Cardiac muscle cell (in vitro differentiated cells and primary cell): ENCODE measurements at places on chromosomes 3 and 15.
A peak's percentile ranks its signal among the peaks of the same experiment; 100 is the strongest.

GRCh38 chr15:71810256-71811035, at the start of gene NR2E3:
NR2E3 (plus strand) TSS chr15:71810554; CDS start chr15:71810744, 190 bp downstream.
- DNase-seq: no peak

- DNase-seq: peak; percentile 85
Observed at GRCh38 chr15:57327985-57328471, 48.3 kb upstream of the CGNL1 start.

GRCh38 chr3:42505849-42506410, 3.5 kb downstream of the VIPR1 start:
- DNase-seq: no peak

DNA sequence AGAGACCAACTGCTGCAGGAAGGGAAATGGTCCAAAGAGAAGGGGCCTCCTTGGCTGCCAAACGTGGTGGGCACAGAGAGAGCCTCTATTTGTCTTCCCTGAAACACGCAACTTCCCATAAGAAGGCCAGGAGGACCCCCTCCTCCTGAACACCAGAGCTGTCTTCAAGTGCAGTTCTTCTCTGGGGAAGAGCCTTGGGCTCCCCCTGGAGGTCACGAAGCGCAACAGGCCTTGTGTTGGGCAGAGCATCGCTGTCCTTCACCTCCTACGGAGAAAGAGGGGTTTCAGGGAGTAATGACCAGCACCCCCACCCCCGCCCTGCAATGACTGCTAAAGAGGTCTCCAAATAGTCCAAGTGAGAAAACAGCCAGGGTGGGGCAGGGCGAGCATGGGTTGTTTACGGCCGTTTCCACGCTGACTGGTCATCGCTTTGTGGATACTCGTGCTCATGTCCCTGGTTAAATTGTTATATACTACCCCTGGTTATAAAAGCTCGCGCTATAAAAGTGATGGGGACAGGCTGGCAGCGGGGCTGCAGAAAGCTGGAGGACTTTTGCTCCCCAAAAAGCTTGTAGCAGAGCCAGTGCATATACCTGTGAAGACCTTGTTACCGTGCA, 397.5 kb upstream of the ATP10A start:
- peak; percentile 55 for DNase-seq

DNA sequence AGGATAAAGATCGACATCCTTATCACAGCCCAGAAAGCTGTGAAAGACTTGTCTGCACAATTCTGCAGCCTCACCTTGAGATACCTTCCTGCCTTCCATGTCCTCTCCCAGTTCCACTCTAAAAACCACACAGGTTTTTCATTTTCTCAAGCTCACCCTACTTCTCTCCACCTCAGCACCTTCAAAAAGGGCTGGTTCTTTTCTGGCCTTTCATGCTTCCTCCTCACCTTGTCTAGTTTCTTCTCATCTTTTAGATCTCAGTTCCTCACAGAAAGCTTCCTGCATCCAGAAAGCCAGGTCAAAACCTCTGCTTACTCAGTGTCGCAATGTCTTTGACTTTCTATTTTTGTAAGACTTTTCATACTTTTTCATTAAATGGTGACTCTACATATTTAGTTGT, 140.2 kb upstream of the STT3B start:
- DNase-seq: no peak

DNA sequence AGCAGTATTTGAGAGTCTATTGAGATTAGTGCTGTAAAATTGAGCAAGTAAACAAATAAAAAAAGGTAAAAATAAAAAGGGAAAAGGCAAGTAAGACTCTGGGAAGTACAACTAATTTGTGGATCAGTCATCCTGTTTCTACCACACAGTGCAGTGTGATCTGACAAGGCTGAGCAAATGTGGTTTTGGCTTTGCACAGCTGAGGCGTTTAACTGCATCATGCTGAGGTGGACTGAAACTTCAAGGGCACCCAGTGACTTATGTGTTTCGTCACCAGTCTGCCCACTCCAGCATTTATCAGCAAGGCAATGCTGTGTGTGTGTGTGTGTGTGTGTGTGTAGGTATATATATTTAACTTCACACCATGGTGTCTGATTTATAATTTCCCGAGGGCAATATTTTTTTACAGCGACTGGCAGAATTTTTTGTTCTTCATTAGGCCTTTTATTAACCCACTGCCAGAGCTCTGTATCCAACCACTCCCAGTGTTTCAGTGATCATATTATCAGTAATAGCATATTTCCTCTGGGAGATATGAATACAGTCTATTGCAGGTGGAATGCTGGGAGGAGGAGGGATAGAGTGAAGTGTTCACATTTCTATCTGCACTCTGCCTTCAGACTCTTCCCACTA, 131.5 kb upstream of the SATB1 start:
- DNase-seq: peak; percentile 6

DNA sequence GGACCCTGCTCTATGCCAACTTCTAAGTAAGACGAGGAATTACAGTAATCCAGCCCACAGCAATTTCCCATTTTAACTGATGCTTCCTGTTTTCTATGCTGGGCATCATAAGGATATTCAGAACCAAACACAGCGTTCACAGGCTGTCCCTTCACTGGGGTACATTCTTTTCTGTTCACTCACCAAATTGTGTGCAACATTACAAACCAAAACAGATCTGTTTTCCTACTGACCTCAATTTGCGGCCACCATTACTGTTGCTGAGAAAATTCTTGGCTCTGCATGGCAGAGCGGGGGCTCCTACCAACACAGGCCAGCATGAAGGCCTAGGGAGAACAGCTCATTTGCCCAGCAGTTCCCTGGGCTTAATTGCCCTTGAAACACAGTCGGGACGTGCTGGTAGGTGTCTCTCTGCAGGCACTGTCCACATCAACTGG, 76.5 kb downstream of the MYO1E start:
- DNase-seq: no peak

DNA sequence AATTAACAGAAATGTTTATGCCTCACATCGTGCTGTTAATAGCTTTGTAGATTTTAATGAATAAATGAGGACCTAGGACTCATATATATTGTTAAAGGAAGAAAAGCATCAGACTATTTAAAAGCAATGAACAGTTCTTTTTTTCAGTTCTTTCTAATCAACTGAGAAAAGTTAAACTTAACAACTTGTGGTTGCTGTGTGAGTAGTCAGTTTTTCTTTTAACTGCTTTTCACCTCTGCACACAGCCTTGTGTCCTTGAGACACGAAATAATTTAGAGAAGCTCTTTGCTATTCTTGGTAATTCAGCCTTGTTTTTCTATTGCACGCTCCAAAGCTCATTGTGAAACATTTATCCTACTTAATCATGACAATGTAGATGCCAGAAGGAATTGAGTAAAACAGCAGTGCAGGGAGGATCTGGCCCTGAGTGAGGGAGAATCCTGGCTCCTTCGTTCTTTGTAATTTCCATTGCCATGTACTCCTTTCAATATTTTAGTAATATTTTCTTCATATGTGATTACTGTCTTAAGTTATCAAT, 499.0 kb downstream of the PYDC2 start:
- no peak for DNase-seq

- no peak for DNase-seq
Observed at GRCh38 chr3:111926266-111926676, 52.6 kb upstream of the ABHD10 start.

- DNase-seq: peak; percentile 19
Observed at GRCh38 chr3:123618768-123619484, 34.1 kb upstream of the HACD2 start.
